SJCRH30 (cell line): ENCODE measurements at places on chromosomes 1 and 21.

DNA sequence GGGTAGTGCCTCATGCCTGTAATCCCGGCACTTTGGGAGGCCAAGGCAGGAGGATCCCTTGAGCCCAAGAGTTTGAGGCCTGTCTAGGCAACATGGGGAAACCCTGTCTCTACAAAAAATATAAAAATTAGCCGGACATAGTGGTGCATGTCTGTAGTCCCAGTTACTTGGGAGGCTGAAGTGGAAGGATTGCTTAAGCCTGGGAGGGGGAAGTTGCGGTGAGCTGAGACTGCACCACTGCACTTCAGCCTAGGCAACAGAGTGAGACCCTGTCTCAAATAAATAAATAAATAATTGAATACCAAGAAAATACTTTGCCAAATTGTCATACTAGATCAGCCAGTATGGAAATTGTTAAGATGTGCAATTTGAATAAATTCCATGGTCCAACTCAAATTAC is 5.9 kb upstream of the RBBP5 start:
- DNase-seq, result no peak

GRCh38 chr21:33886321-33886720 is 29.3 kb downstream of the ATP5PO start:
- no peak for DNase-seq

DNA sequence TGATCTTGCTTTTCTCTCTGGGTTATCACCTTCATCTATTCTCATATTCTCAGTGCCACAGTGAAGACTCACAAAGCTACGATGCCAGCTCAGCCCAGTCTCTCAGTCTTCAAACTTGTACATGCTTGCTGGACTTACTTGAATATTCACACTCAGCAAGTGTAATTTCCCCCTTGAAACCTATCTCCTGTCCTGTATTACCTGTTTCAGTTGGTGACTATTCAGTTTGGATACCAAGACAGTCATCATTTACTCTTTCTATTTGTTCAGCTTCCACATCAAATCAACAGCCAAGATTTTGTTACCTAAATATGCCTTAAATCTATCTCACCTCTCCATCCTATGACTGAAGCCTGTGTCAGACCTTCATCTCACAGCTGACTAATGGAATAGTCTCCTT is 209.7 kb downstream of the LRRC7 start:
- no peak for DNase-seq

DNA sequence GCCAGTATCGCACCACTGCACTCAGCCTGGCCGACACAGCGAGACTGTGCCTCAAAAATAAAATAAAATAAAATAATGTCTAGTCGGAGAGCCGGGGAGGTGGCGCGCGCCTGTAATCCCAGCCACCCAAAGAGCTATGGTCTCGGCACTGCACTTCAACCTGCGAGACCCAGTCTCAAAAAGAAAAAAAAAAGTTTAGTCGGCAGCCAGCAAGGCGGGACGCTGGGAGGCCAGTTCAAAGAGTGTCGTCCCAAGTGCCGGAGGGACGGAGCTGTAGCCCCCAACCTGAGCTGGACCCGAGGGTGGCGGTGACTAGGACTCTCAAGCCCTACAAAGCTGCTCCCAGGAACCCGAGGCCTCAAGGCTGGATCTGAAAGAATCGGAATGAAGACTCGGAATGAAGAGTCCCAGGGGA is 632 bp upstream of the FALEC start:
- DNase-seq, result no peak

DNA sequence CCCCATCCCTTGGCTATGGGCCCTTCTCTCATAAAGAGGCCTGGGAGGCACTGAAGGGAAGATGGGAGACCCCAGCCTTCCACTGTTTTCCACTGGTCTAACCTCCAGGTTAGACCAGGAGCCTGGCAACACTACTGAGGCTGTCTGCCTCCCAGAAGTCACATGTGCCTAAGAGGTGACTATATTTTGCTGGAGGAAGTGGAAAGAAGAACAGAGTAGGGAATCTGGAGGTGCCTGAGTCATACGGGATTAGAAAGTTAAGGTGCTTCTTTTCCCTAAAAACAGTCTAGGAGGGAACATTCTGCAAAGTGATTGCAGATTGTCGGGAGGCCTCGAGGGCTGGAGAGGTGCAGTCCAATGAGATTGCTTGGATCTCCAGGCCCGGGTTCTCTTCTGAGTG is 4.6 kb downstream of the NFASC start:
- DNase-seq, result no peak

DNA sequence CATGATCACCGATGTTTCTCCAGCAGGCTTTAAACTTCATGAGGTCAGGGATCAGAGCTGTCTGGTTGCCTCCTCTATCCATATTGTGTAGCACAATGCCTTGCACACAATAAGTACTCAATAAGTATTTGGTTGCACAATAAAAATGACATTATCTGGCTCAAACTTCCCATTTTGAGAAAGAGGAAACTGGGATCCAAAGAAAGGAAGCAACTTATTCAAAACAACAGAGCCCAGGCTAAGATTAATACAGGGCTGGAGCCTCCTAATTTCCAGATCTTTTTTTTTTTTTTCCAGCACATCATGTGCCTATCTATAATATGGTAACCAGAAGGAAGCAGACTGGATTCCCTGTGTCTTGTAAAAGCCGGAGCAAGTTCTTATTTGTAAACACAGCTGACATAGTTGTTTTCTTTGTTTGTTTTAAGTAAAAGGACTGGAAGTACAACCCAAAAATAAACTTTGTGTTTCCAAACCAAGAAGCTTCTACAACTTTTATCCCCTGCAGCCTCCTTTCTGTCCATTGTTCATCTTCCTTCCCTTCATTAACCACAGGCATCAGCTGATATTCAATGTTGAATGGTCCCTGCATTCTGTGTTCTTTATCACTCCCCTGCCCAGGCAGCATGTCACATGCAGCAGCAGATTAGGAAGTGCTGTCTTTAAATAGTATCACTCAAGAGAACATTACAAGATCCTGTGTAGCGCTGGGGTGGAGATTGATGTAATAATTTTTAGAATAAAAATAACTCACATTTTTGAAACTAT is 71.2 kb upstream of the HOOK1 start:
- no peak for DNase-seq

DNA sequence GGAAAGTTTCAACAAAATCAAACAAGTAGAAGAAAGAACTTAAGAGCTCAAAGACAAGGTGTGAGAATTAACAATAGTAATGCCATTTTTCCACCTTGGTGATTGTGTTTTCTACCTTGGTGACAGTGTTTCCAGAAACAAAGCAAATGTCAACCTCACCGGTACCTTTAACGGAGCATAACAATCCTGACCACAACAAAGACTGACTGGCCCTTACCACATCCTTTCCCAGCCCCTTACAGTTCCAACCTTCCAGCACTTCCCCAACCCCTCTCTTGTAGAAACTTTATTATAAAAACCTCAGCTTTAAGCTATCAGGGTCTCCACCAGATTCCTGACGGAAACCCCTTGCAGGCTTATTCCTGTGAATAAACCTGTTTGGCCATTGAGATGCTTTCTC is 16.7 kb downstream of the STYXL2 start:
- DNase-seq, result no peak

- no peak for DNase-seq
These were observed 576.6 kb downstream of the ADGRL2 start for GRCh38 chr1:82377201-82377884.

- no peak for DNase-seq
These were observed 168.6 kb upstream of the CAMK1G start for GRCh38 chr1:209414803-209415329.
